ENCODE measurements at places on chromosomes 5 and 9.
A peak's percentile ranks its signal among the peaks of the same experiment; 100 is the strongest.

DNA sequence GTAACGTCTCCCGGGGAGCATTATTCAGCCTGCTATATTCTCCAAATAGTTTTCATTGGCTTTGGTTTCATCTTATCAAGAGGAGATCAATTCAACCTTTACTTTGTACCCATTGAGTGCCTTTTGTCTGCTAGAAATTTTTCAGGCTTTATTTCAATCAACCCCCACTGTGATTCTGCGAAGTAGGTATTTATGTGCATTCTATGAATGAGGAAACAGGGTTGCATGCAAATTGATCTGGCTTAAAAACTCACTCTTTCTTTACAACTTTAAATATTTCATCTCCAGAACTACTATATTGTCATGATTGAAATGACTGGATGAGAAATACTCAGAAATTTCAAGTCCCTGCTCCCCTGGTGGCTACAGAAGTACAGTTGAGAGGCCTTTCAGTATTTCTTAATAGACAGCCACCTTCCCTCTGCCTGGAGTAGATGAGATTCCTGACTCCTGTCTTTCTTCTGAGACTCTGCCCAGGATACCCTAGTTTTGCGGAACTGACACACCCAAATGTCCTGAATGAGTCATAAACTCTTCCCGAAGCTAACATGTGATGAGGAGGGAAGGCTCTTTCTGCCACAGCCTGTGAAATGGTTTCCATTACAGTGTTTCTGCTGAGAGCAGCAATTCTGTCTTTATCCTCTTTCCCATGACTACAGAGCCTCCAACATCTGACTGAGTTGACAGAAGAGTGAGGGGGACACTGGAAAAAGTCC lies 52.6 kb upstream of the TNC start:
- no peak for DNase-seq

GRCh38 chr5:159027504-159027903 lies 72.2 kb downstream of the EBF1 start:
- no peak for DNase-seq

DNA sequence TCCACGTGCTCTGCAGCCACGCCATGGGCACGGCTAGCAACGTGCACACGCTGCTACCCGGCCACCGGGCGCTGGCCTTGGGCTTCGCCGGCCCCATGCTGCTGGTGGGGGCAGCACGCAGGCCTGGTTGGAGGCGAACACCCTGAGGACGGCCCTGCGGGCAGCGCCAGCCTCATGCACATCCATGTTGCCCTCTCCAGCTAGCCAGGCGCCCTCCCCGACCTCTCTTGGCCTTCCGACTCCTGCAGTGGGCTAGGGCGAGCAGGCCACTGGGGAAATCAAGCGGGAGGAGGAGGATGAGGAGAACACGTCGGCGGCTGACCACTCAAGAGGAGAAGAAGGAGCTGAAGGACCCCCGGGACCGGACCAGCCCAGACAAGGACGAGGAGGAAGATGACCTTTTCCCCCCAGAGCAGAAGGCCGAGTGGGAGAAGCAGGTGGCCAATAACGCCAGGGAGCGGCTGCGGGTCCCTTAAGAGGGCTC lies 73.3 kb downstream of the INSL6 start:
- DNase-seq: no peak

GRCh38 chr5:128667751-128668150 lies 129.7 kb upstream of the FBN2 start:
- DNase-seq: no peak

- DNase-seq: no peak
These were observed 556.7 kb upstream of the TLE4 start for GRCh38 chr9:79014929-79015699.

- peak; percentile 17 for DNase-seq
These were observed 193.8 kb upstream of the ZNF618 start for GRCh38 chr9:113682297-113682771.

DNA sequence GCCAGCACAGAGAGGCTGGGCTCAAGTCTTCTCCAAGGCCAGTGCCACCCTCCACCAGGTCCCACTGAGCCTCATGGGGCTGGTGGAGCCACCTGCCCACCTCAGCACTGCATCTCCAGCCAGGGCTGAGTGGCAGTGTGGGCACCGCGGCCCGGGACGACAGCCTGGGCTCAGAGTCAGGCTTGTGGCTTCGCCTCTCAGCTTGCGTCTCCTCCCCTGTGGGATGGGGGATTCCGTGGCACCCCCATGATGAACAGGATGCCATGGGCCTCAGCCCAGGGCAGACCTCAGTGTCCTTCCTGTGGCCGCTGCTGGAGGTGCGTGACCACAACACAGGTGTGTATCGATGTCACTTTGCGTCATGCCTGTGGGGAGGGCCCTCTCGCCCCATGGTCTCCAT lies 136.4 kb upstream of the PPP1R26 start:
- DNase-seq: no peak

- no peak for DNase-seq
These were observed 102.8 kb downstream of the ANKH start for GRCh38 chr5:14768508-14769365.

DNA sequence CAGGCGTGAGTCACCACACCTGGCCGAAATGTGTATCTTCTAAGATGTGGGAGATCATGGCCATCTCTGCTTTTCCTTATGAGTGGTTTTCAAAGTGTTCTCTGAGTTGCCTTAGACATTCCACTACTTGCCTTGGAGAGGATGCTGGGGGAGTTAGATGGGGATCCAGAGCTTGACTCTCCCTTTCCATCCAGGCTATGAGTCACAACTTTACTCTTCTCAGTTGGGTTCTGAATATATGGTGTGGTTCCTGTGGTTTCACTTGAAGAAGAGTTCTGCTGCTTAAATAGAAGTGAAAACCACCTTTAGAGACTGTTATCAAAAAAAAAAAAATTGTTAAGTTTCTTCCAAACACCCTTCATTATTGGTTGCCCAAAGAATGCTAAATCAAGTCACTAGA lies 217.6 kb downstream of the ZNF608 start:
- DNase-seq: no peak

DNA sequence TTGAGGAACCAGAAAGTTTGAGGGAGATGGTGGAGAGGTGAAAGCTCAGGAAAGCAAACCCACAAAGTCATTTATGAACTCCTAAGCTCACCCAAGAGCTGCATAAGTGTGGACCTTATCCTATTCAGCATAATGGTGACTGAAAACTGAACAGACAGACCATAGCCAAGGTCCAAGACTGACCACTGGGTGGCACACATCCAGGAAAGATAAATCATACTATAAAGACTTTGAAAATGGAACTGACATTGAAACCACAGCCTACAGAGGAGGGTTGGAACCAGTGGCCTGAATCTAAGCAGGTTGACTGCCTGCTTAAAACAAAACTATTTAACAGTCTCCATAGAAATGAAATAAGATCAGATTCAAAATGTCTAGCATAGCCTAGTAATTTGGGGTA lies 121.0 kb upstream of the RGS7BP start:
- no peak for DNase-seq

DNA sequence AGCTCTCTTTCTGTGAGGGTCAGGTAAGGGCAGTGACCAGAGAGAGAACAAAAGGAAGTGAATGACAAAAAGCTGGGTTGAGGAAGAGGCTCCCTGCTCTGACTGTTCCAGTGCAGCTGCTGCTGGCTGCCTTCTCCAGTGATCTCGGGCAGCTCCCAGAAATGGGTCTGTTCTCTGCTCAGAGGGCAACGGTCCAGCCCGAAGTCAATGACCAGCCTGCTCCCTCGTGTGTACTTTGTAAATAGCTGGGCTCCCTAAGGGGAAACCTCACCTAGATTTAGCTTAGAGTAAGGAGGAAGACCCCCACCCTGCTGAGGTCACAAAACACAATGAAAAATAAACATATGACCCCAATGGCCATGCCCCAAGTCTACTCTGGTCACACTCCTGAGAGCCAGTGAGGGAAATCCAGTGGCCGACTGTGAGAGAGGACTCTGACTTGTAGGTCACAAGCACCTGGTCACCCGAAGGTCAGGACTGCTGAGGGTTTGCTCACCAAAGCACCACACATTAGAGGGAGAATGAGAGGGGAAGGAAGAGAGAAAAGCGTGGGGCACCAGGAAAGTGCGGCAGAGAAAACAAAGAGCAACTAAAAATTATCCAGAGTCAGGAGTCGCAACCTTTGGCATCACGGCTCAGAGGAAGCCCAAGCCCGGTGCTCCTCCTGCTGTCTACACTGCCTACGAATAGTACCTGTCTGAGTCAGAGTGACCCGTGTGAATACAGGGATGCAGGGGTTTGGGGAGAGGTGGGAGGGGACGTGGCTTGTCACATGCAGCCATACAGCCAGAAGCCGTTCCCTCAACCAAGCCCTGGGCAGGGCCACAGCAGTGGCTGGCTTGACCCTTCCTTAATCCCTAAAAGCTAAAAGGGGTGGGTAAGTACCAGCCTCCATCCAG lies 19.8 kb downstream of the NIPAL4 start:
- no peak for DNase-seq

GRCh38 chr5:56123531-56124243 lies 109.4 kb downstream of the ANKRD55 start:
- DNase-seq: no peak

DNA sequence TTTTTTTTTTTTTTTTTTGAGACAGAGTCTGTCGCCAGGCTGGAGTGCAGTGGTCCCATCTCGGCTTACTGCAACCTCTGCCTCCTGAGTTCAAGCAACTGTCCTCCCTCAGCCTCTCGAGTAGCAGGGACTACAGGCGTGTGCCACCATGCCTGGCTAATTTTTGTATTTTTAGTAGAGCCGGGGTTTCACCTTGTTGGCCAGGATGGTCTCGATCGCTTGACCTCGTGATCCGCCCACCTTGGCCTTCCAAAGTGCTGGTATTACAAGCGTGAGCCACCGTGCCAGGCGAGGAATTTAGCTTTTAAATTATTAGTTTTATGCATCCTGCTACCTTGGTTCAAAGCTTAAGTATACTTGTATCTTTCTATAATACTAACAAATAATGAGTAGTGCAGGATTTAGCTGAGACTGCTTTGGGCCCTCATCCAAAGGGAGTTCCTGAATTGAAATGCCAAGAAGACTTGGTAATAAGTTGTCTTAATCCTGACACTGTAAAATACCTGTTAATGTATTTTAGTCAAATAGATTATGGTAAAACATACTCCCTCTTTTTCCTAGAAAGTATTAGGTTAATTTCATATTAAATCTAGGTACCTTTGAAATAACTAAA lies 5.0 kb downstream of the CDC42SE2 start:
- no peak for DNase-seq

GRCh38 chr5:98106116-98107031 lies 667.1 kb upstream of the RGMB start:
- DNase-seq: no peak

DNA sequence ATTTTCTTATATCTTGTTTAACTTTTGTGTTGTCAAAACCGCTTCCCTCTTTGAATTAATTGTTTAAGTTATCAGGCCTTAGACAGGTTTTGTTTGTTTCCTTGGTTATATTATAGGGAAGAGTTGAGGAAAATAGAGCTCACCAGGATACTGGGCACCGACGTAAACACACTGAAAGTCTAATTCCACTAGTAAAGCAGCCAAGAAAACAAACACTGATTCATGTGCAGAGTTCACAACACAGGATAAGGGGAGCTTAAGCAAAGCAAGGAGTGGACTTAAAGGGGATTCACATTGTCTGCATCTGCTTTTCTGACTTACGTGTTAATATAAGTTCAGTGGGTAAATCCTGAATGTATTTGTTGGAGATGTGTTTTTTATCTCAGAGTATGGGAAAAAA lies 139.0 kb upstream of the CDH6 start:
- DNase-seq: no peak

- DNase-seq: no peak
These were observed 43.7 kb downstream of the BICD2 start for GRCh38 chr9:92720807-92721535.

DNA sequence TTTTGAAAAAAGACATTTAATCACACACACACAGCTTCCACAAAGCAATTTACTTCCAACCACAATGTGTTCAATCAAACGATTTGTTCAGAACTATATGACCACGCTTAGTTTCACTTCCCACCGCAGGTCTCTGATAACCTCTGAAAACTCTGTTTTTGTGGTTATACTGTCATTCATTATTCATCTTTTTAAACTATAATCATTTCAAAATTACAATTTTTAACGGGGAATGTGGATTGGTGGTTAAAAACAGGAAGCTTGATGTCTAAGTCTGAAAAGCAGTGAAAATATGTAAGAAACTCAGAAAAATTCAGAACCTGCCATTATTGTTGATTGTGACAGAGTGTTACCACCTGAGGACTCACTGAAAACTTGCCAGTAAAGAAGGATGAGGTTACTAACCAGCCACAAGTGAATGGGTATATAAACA lies 12.7 kb upstream of the TMEM174 start:
- DNase-seq: peak; percentile 35

DNA sequence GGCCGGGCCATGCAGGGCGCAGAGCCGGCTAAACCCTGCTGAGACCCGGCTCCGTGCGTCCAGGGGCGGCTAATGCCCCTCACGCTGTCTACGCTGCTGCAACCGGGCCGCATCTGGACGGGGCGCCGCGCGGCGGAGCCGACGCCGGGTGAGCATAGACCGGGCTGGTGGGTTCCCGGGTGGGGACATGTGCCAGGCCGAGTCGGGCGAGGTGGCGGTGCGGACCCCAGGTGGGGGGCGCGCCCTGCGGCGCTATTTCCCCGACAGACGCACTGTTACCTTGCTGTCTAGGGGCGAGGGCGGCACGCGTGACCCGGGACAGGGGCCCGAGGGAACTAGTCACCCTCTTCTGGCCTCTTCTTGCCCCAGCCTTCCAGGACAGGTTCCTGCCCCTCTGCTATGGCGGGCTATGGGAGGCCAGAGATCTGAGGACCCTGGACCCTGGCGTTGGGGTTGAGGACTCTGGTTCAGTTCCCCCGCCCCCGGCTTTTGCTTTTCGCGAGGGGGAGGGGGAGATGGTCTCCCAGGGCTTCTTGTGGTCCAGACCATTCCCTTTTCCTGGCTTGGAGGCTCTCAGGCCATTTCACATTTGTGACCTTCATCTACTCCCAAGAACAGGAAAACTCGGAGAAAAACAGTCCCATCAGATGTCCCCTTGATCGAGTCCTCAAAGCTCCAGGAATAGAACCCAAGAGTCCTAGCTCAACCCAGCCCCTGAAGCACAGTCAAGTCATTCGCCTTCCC lies 536 bp downstream of the SLC27A4 start:
- no peak for DNase-seq

DNA sequence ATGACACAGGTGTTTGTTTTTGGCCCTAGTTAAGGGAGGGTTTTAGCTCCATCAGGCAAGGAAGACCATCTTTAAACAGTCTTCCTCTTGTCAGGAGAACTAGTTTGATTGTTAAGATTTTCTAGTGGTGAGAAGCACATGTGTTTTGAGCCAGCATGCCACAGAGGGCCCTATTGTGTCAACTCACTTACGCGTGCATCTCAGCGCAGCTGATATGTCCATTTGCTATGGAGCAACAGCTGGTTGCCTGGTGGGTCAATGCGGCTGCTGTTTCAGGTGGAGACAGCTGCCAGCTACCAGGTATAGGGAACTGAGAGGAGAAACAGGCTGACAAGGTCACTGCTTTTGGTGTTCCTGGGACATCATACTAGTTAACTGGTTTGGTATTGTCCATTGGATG lies 100.5 kb upstream of the PRRC1 start:
- no peak for DNase-seq

DNA sequence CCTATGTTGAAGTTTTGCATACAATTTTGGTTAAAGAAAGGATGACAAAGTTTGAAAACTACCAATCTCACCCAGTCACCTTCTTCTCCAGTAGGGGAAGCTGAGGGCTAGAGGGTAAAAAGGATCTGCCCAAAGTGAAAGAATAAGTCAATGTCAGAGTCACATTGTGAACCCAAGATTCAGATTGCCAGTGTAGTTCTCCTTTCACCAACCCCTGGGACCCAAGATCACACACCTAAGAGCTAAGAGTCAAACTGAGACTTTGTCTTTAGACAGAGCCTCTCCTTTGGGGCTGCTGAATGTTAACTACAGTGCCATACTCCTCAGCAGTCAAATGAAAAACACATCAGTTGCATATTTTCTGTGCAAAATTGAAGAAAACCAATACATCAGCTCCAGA lies 210.6 kb downstream of the ATP10B start:
- no peak for DNase-seq

GRCh38 chr5:67901814-67902496 lies 313.6 kb upstream of the PIK3R1 start:
- no peak for DNase-seq
